NCI-H510A (cell line): ENCODE measurements at places on chromosomes 13 and 19.

DNA sequence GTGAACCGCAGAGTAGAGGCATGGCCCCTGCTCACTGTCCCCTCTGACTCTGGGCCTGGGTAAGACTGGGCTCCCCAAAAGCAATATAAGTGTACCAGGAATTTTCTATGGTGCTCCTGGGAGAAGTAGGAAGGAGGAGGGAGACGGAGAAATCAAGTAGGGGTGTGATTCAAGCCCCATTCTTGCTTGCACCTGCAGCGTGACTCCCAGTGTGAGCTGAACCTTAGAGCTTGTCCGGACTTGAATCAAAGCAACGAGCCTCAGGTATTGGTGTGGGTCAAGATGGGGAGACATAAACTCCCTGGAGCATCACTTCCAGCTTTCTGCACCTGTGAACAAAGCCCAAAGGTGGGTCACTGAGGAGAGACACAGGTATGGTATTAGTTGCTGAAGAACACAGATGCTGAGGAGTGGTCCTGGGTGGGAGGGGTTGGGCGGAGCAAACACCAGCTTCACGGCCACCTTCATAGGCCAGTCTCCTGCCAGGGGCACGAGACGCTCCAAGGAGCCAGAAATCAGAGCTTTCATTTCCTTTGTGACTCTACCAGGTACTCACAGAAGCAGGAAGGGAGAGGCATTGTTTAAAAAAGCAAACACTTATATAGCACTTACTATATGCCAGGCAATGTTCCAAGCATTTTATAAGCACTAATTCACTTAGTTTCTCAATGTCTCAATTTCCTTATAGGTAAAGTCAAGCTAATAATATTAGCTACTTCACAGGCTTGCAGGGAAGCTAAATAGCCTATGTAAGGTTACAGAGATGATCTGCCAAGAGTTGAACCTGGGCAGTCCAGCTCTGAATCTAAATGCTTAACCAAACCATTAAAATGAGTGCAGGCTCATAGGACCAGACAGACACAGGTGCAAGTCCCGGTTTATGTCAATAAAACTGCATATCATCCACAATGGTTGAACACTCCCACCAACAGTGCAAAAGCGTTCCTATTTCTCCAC, 775.3 kb downstream of the UQCRFS1 start:
- no peak for DNase-seq

DNA sequence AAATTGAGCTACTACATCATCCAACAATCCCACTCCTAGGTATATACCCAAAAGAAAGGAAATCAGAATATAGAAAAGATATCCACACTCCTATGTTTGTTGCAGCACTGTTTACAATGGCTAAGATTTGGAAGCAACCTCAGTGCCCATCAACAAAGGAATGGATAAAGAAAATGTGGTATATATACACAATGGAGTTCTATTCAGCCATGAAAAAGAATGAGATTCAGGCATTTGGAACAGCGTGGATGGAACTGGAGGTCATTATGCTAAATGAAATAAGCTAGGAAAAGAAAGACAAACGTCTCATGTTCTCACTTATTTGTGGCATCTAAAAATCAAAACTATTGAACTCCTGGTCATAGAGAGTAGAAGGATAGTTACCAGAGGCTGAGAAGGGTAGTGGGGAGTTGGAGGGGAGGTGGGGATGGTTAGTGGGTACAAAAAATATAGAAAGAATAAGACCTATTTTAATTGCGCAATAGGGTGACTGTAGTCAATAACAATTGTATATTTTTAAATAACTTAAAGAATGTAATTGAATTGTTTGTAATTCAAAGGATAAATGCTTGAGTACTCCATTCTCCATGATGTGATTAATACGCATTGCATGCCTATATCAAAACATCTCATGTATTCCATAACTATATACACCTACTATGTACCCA, 27.0 kb upstream of the HNRNPA1L2 start:
- no peak for DNase-seq

- no peak for DNase-seq
Measured at GRCh38 chr19:37505958-37506386, 767 bp upstream of the ZNF793 start.

DNA sequence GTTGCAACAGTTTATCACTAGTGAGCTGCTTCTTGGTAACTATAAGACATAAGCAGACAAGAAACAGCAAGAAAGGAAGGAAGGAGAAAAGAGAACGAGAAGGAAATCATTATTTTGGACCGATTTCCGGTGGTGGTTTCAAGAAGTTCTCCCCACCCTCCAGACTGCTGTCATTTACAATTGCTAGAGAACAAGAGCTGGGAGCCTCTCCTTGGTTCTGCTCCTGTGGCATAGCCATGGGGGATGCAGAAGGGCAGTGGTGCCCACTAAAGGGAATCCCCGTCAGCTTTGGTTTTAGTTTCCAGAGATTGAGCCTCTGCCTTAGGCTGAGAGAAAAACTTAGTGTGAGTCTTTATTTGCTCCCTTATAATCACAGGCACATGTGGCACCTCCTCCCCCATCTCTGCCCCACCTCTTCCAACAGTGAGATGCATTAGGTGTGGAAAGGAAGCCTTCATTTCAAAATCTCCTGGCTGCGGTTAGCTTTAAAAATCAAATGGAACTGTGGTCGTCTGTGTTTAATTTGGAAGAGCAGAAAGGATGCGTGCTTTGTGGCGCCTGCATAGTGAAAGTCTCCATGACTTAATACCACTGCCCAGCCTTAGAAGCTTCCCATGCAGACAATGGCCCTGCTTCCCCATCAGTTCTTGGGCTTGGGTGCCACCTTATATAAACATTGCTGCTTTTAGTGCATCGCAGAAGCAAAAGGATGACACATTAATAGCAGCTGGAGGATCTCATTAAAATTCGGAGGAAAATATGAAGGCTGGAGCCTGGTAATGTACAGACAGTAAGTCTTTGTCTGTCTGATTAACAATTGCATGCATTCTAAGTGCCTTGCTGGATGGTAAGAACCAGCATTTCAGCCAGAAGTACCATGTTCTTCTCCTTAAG, 25.0 kb downstream of the LRCH1 start:
- no peak for DNase-seq

DNA sequence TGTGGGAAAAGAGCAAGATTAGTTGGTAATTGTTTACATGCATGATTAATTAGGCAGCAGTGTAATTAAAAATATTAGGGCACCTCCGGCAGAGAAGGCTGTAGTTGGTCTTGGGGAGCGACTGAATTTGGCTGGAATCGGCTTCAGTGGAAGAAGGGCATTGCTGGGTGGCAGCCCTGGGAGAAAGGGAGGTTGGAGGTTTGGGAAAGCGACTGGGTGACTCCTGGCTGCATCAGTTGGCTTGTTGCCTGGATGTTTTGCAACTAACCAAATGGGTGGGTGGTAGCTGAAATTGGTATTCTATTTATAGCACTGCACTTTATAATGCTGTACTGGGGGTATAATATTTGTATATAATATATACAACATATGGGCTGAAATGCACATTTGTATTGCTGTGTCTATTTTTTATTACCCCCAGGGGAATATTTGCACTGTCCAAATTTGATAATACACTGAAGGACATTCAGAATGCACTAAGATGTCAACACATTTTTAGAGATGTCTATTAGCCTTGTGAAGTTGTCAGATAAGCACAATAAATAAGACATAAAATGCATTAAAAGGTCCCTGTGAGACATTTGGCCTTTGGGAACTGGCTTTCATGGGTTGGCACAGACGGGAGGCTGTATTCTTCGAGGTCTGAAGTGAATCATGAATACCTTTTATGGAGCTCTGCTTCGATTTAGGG, 1.7 kb downstream of the B3GLCT start:
- no peak for DNase-seq

DNA sequence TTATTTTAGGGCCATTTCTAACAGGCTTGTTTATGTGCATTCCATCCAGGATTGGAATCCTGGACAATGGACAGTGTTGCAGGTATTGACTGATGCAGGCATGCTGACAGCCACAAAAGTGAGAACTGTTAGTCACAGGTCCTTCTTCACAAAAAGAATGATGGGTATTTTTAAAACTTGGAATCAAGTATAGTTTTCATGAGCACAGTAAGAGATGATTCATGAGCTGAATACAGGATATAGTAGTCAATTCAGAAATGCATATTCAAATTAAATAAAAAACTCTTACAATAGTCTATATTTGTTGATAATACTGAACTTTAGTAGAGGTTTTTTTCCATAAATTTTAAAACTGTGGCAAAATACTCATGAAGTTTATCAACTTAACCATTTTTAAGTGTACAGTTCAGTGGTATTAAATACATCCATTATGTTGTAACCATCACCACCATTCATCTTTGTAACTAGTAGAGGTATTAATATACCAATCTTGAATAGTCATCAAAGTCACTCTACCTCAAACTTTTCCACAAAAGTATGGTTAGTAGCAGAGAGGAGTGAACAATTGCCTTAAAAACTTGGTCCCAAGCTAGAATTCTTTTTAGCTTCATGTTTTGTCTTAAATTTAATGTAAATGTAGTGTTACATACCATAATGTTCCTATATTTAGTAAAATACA, 79.5 kb downstream of the KCNRG start:
- no peak for DNase-seq

DNA sequence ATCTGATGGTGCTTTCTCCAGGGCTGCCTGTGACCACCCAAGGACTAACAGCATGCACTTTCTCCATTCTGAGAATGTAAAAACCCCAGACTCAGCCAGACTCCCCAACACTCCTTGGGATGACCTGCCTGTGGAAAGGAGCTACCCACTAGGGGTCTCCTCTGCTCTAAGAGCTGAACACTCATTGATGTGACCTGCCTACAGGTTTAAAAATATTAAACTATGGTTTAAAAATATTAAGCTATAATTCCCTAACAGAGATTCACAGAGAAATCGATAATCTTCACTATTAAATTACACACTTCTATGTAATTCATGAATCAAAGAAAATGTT, 696.2 kb upstream of the SLITRK5 start:
- DNase-seq: no peak

DNA sequence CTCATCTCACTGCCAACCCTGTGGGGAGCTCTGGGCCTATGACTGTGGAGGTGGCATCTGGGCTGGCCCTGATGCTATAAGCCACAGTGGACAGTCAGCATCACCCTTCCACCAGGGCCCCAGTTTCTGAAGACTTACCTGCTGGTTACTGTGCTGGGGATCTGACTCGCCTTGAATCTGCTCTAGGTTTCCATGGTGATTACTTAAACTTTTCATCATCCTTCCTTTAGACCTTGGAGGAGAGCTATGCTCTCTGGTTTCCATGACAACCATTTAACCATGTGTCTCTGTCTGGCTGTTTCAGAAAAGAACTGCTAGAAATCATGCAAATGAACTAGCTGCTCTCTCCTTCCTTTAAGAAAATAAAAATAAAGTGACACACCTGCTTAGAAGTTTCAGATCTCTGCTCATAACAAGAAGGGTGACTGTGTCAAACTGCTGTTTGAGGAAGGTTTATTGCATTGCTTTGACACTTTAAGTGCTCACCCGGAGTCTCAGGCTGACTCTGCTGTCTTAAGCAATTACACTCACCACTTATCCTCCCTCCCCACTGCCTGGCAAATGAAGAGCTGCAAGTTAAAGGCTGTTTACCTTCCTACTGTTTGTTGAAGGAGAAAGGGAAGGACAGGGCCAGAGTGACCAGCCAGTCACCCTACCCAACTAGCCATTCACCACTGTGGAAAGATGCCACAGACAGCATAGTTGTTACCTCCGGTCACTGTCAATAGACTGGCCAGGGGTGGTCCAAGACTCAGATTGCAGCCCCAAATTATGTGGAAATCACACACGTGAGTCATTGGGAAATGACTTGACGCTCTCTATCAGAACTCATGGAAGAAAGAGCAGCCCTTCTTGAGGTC, 87.6 kb downstream of the HSPH1 start:
- no peak for DNase-seq

GRCh38 chr19:21221693-21222092, 79.9 kb downstream of the ZNF431 start:
- no peak for DNase-seq

GRCh38 chr19:39407660-39408391, 1.2 kb downstream of the ZFP36 start:
- no peak for DNase-seq

GRCh38 chr13:30307971-30308290, 580 bp upstream of the KATNAL1 start:
- no peak for DNase-seq

DNA sequence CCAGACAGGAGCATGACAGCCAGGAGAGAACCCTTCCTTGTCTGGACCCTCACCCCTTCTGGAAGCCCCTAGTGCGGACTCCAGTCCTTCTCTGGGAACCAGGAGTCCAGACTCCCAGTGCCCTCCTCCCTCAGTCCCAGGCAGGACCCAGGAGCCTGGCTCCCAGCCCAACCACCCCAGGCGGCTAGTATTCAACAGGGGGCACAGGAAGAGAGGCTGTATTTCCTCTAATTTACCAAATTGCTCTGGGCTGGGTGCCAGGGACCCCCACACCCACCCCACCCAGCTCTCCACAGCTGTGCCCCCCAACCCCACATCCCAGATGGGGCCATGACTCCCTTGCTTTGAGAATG, 3.3 kb downstream of the GRIN2D start:
- no peak for DNase-seq
